ENCODE measurements at places on chromosomes 2 and 18.
A peak's percentile ranks its signal among the peaks of the same experiment; 100 is the strongest.

DNA sequence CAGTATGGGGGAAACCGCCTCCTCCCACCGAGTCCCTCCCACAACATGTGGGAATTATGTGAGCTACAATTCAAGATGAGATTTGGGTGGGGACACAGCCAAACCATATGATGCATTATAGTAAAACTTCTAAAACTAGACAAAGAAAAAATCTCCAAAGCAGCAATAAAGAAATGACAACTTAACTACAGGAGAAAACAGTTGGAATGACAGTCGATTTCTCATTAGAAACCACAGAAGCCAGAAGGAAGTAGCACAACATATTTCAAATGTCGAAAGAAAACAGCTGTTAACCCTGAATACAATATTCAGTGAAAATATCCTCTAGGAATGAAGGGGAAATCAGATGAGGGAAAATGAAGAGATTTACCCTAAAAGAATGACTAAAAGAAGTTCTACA is 53.5 kb upstream of the TCF4 start:
- DNase-seq, result no peak

GRCh38 chr2:233418761-233419546 is 64.7 kb downstream of the DGKD start:
- DNase-seq, result no peak

DNA sequence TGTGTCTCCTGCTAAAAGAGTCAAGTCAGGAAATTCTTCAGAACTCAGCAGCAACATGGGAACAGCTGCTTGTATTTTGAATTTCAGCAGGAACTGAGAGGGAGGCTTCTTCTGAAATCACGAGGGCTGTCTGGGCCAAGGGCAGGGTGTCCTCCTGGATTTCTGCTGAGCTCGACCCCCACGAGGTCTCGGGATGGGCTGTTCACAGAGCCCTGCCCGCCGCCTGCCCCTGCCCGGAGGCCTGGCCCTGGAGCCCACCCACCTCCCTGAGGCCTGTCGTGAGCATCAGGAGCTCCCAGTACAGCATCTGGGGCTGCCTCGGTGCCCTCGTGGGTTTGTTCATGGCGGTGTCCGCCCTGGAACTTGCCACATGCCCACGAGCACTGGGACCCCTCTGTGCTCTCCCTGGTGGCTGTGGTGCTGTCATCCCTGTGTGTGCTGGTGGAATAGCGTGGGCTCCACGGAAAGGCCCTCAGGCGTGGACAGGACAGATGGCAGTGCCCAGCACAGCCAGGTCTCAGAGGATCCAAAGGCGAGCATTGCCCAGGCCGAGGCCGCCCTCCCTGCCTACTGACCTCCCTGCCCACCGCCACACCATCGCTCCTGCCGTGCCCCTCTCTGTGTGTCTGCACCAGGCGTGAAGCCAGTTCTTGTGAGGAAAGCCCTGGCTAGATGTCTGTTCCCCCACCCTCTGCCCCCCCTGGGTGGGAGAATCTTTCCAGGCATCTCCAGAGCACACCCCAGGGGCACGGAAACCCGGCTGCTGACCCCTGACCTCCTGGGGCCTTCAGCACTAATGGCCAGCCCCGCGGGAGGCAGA is 25.9 kb downstream of the RAMP1 start:
- DNase-seq, result no peak

DNA sequence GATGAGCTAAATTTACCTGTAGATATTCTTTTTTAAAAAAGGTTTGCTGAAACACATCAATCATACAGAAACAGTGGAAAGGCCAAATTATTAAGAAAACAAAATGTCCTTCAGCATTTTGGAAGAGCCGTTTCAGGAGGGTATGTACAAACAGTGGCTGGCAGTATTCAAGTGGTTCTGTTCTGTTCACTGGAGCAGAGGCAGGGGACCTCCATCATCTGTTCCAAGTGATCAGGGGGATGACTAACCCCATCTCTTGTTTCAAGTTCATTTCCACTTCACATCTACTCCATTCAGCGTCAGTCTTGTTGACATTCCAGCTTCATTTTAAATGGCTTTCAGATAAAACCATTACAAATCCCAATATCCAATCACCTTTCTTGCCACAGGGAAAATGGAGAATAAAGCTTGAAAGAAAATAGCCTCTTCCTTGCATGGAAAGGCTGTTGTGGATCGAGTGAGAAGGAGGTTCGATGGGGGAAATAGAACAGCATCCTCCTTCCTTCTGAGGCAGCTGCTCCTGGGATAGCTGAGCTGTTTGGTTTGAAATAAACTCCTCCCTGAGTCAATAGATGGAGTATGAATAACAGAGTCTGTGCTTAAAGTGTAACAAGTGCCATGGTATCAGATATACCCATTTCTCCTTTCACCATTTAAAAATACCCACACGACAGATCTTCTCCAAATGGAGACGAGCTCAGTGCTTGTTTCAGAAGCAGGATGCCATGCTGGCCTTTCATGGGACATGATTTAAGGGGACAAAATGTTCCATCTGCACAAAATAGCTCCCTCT is 63.7 kb upstream of the OTOF start:
- no peak for DNase-seq

DNA sequence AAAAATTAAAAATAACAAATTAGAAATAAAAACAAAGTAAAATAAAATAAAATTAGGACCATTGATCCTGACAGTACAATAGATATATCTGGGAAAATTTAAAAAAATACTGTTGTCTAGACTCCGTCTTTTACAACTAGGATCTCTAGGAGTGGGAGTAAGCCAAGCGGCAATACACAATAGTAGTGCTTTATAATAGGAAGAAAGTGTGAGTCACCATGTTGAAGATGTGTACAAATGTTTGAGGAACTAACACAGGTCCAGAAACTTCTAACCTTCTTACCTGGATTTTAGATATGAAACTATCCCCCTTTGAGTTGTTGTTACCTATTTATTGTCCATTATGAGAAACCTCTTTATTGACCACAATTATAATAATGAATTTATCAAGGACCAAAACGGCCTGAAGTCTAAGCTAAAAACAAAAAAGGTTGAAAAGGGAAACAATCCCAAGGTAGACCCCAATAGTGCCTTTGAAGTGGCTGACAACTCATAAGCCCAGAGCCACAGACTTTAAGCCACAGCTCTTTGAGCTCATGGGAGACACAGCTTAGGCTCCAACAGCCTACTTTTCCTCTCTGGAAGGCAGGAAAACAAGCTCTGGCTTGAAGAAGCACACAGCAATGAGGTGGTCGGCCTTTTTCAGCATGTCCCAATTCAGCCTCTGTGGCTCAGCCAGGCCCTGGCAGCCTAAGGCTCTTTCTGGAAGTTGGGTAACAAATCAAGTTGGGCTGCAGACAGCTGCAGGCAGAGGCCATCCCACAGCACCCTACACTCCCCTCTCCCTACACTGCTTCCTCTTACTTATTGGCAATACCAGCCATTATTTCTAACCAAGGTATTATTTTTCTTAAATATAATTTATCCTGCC is 62.9 kb downstream of the AQP4 start:
- peak; percentile 50 for DNase-seq

DNA sequence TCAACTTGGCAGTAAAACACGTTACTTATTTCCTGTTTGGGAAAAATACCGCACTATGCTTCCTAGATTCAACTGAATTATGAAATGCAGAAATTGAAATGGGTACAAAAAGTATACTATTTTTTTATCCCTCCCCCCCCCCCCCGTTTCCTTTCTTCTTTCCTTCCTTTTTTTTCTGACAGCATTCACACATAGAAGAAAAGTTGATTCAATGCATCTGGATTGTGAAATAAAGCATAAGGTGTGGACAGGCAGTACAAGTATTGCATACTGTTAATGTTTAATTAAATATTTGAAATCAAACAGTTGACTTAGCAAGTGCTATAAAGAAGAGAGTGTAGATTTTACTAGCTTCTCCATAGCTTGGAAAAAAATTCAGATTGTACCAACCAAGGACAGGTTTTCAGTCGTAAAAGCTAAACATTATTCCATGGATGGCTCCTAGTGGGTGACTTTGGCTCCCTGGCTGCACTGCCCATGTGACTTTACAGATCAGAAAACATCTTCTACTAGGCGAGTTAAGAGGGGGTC is 21.6 kb upstream of the AGFG1 start:
- DNase-seq, result peak; percentile 22

- no peak for DNase-seq
Measured at GRCh38 chr2:115999039-115999438, 1556.6 kb downstream of the DPP10 start.

GRCh38 chr2:145221516-145221915 is 701.6 kb upstream of the ZEB2 start:
- no peak for DNase-seq

- DNase-seq, result no peak
Measured at GRCh38 chr18:26473672-26474071, 74.7 kb downstream of the KCTD1 start.

DNA sequence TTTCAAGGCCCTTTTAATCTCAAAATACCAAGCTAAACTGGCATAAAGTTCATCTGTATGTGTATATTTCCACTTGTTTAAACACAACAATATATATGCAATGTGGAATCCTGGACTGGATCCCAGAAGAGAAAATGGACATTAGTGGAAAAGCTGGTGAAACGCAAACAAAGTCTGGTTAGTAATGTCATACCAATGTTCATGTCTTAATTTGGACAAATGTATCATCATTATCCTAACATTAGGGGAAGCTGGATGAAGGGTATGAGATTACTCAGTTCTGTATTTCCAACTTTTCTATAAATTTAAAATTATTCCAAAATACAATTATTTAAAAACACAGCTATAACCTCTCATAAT is 3.8 kb downstream of the SP3 start:
- DNase-seq, result no peak

- no peak for DNase-seq
Measured at GRCh38 chr18:25047421-25047820, 304.5 kb downstream of the ZNF521 start.

DNA sequence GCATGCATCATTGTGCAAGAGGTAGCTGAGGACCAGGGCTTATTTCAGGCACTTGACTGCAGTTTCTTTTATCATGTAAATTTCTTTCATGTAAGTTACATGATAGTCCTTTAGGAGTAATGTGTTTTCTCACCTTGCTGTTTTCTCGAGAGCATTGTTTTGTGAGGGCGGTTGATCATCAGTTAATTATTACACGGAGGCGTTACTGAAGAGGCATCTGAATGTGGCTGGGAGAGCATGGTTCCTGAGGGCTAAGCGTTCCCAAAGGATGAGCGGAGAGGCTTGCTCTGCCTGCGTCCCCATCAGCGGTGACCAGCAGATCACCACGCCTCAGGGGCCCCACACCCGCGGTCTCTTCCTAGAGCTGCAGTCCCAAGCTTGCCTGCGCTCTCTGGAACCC is 156.1 kb upstream of the NFATC1 start:
- no peak for DNase-seq

DNA sequence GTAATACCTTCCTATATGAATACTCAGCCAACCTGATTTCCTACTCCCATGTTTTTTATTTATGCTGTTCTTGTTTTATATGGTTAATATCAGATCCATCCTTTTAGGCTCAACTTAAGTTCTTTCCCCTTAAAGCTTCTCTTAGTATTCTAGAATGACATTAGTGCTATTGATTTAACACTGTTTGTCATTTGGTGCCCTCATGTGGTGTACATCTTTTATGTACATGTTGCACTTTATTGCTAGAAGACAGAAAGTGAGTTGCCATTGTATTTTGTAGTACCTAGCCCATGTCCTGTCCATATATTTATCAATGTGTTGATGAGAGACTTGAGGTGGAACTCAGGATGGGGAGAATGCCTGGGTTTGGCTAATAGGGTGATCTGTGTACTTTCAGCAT is 2.5 kb downstream of the HTRA2 start:
- DNase-seq, result peak; percentile 68

GRCh38 chr2:88036606-88037005 is 19.0 kb downstream of the KRCC1 start:
- DNase-seq, result peak; percentile 27

DNA sequence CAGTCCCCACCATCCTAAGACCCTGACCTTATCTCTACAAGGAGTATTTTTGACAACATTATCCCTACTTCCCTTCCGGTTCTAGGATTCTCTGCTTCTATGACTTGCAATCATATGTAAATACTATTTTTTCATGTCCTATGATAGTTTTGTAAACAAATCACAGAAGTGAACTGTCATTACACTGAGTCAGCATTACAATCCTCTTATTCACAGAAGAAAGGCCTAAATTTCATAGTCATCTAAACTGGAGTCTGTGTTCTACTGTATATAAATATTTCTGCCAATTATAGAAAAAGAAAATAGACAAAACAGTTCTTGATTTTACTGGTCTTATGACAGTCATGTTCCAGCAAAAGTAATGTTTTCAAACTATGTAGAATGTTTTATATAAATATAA is 265.1 kb downstream of the NCKAP5 start:
- DNase-seq, result no peak

- no peak for DNase-seq
Measured at GRCh38 chr2:191451116-191451515, 205.9 kb downstream of the MYO1B start.
